NCI-H1092 (cell line): ENCODE measurements at places on chromosomes 2 and 18.

DNA sequence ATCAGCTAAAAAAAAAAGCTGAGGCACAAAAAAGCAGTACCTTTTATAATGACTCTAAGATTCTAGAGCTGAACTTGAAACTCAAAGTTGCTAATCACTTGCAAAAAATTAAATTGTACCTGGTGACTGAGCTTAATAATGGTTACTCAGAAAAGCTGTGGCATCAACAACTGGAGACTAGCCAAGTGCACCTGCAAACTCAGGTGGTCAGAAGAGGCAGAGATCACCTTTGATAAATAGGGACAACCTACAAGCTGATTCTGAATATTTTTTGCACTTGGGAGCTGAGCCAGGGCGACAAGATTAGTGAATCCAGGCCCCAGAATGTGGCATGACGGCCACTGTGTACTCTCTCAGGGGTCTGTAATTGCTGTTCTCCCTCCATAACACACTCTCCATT, 3.0 kb downstream of the ABHD3 start:
- DNase-seq: no peak

DNA sequence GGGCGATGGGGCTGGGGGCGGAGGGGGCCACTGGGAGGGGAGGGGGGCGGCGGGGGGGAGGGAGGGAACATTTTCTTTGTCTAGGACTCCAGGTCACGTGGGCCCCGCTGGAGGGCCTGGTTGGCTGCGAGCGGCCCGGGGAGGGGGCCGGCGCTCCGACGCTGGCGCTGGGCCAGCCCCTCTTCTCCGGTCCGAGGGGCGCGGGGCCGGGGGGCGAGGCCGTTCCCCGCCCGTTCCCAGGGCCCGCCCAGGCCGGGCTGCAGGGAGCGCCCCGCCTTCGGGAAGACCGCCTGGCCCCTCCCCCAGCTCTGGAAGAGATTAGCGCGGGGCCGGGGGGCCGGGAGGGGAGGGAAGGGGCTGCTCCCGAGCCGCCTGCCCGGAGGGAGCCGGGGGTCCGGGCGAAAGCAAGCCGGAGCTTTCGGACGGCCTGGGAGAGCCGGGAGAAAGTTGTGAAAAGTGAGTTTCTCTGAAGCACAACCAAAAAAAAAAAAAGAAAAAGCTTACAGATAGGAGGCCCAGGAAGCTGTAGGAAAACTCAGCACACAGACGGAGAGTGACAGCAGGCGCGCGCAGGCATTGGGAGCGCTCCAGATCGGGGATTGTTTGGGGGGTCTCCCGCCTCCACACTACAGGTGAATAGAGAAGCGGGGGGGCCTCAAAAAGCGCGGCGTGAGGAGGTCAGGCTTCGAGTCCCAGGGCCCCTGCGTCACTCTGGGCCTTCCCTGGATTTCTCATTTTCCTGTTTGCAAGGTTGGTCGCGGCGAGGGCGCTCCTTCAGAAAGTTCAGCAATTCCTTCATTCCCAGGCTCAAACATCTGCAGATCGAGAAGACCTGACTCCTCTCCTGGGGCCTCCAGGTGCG, 84.1 kb upstream of the POMC start:
- DNase-seq: peak; percentile 53

GRCh38 chr2:193518041-193518817, 1323.5 kb upstream of the TMEFF2 start:
- DNase-seq: no peak

DNA sequence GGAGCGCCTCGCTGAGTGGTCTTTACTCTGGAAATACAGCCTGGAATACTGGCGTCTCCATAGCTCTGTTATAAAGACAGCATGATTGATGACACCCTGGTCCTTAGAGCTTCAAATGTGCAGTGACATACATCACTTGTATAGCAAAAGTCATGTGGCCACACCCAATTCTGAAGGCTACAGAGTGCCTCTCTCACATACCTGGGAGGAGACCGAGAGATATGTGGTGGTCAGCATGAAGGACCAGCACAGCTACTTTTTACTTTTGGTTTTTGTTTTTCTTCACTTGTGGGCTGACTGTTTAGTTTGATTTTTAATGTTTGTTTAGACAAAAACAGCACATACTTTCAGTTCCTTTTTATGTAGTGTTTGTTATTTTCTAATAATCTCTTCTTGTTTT, 938.5 kb upstream of the SOX11 start:
- no peak for DNase-seq

- no peak for DNase-seq
Measured at GRCh38 chr2:209636076-209636475, 135.6 kb upstream of the UNC80 start.

- DNase-seq: no peak
Measured at GRCh38 chr2:102782187-102782586, 20.4 kb downstream of the TMEM182 start.

- DNase-seq: no peak
Measured at GRCh38 chr2:148305476-148305875, 284.6 kb downstream of the MBD5 start.

DNA sequence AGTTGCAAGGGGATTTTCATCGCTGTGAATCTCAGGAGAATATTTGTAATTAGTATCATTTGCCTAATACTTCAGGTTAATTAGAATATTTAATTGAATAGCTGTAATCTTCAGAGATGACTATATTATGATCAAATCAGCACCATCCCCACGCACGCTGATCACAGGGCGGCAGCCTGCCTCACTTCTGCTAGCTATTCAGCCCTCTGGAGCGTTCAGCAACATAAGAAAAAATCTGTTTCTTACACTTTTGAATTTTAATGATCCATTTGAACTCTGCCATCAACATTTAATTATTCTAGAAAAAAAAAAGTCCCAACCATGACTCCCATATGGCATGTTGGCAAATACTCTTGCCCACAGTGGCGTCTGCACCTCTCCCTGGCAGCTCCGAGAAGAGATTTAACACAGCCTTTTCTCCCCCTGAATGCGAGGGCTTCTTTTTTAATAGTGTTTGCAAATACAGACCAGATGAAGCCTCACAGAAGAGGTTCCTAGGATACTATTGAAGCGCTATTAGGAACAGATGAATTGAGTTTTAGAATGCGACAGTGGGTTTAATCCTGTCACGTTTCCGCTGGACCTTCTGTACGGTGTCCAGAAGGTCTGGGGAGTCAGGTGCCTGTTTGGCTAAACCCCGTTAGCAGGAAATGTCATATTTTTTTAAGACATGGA, 731.9 kb upstream of the SALL3 start:
- DNase-seq: no peak

GRCh38 chr2:45267062-45267792, 258.0 kb upstream of the SIX2 start:
- no peak for DNase-seq

DNA sequence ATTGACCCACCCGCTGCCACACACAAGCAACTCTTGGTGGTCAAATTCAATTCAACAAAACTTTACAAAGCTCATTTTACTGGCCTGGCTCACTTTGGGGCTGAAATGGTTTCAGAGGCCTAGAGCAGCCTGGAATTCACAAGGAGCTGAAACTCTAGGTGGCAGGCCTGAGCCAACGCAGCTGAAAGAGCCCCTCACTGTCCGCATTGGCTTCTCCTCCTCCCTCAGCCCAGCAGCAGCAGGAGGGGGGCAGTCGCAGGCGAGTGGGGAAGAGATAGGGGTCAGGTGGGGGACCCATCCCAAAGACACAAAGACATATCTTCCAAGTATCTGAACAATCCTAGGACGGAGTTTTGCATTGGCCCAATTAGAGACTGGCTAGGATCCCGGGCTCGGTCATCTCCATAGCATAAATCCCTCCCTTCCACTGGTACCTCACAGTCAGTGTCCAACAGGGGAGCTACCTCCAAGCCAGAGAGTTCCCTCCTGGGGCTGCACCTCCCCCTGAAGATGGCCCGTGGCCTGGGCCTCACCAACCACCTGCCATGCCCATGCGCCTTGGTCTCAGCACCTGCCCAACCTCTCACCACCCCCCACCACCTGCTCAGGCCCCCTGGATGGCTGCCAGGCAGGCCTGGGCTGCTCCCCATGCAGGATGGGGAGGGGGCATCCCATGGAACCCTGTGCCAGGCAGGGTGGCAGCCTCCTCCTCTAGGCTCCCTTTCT, 113.4 kb downstream of the ZBTB7C start:
- DNase-seq: peak; percentile 58

GRCh38 chr2:22360735-22361374, 1024.1 kb upstream of the KLHL29 start:
- no peak for DNase-seq

GRCh38 chr18:22494771-22495170, 77.1 kb upstream of the CTAGE1 start:
- no peak for DNase-seq

DNA sequence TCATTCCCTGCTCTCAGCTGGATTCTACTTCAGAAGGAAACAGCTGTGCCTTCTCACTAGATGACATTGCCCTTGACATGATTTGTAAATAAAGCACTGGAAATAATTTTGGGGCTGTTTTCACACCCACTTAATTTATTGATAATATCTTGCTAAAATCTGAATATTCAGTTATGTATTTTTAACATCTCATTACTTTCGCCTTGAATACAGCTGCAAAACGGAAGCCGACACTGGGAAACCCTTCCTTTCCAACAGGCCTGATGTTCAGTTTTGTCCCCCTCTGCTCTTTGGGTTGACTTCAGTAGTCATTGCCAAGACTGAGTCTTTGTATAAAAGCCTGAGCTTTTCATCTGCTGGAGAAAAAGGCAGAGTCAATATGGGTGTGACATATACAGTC, 82.7 kb downstream of the DOCK10 start:
- no peak for DNase-seq

DNA sequence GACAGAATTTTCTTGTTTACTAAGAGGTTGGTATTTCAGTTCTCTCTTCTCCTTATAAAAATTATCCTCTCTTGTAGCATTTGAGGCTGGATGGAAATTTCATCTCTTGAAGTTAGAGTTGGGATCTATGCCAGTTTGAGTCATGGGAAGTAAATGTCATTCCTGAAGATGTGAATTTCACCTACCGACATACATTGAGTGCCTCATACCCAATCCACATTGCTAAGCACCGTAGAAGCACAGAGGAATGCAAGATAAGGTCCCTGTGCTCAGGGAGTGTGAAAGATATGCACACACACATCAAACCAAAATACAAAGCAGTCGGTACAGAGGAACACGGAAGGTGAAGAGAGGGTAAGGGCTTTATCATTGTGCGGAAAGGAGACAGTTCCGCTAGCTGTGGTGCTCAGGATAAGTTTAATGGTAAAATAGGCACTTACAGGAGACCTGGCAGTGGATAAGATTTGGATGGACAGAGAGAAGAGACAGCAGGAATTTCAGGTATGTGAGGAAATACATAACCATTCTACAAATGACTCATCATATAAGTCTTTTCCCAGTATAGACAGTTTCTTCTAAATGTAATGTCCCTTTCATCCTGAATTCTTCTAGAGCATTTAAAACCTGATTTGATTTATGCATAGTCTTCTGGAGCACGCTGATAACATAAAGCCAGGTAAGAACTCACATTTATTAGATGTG, 205.3 kb upstream of the ST6GAL2 start:
- no peak for DNase-seq

DNA sequence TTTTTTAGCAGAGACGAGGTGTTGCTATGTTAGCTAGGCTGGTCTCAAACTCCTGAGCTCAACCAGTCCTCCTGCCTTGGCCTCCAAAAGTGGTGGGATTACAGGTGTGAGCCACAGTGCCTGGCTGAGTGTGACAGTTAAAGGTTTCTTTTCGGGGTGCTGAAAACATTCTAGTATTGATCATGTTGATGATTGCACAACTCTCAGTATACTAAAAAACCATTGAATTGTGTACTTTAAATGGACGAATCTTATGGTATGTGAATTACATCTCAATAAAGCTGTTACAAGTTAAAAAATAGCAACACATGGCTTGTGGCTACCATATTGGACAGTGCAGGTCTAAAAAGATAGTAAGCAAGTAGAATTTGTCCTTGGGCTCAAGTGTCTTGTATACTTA, 22.3 kb downstream of the PAPOLG start:
- DNase-seq: no peak

- peak; percentile 67 for DNase-seq
Measured at GRCh38 chr18:62249478-62250097, 62.5 kb downstream of the RELCH start.

DNA sequence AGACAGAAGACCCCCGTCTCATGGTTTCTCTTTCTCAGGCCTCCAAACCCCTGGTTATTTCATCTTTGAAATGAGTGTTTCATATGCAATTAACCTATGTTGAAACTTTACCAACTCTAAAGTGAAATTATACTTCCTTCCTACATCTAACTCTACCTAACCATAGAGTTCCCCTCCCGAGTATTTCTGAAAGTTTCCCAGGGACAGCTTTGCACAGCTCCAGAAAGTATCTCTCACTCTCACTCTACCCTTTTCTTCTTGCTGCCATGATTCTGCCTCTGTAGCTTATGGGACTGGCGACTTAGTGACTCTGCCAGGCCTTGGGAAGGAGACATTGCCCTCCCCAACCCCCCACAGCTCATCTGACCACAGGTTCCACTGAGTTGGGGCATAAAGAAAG, 107.9 kb downstream of the B3GNT2 start:
- no peak for DNase-seq

DNA sequence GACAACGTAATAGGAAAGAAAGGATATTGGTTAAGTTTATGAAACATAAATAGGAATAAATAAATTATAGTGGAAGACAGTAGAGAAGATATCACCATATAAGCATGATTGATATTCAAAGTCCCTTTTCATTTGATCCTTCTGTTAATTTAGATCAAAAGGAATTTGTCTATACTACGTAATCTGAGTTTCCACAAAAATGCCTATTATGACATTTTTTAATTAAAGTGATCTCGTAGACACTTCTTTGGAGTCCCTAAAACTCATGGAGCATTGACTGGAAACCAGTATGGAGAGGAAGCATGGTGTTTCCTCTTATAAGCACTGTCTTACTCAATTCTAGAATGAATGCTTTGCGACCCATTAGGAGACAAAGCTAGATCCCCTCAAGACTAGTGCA, 411.4 kb upstream of the SPHKAP start:
- no peak for DNase-seq

- DNase-seq: peak; percentile 8
Measured at GRCh38 chr2:58479535-58480140, 238.5 kb upstream of the FANCL start.

DNA sequence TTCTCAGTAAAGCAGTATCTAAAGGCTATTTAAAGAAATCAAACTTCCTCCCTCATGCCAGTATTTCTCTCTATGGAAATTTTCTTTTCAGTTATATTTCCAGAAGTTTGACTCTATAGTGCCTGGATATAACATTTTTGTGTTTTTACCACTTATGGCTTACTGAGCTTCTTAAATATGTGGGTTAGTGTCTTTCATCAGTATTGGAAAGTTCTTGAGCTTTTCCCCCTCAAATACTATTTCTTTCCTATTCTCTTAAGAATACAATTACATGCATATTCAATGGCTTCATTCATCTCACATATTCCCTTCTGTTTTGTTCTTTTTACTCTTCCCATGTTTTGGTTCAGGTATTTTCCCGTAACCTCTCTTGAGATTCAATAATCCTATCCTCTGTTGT, 432.0 kb downstream of the SETBP1 start:
- no peak for DNase-seq

DNA sequence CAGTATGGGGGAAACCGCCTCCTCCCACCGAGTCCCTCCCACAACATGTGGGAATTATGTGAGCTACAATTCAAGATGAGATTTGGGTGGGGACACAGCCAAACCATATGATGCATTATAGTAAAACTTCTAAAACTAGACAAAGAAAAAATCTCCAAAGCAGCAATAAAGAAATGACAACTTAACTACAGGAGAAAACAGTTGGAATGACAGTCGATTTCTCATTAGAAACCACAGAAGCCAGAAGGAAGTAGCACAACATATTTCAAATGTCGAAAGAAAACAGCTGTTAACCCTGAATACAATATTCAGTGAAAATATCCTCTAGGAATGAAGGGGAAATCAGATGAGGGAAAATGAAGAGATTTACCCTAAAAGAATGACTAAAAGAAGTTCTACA, 53.5 kb upstream of the TCF4 start:
- no peak for DNase-seq
